ENCODE measurements at places on chromosomes 2 and 18. TPM values are rescaled to one million over a fixed set of nuclear protein-coding genes. Genes with fewer than 3 reads are reported as not detected.

DNA sequence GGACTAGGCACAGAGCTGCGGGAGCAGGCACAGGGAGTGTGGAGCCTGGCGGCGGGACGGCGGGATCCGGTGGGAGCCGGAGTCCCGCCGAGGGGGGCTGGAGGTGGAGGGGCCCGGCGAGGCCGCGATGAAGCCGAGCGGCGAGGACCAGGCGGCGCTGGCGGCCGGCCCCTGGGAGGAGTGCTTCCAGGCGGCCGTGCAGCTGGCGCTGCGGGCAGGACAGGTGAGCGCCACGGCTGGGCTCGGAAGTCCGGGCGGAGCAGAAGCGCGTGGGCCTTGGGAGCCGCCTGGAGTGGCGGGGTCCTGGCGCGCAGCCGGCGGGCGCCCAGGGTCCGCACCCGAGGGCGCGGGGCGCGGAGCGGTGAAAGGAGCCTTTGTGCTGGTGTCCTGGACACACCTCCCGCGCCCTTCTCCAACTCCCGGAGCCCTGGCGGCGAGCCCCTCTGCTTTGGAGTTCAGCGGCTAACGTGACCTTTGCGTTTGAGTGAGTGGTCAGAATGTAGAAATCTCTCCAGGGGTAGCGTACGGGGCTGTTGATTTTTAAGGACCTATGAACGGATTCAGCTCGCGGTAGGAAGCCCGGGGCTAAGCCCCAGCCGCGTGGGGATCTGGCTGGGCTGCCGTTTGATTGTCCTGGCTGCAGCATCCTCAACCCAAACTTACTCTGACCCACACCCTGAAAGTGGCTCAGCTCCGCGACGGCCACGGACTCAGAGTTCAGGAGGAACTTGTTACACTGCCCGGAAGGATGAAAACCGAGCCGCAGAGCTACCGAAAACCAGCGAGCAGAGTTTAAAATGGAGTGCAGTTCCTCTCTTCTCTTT is 448 bp downstream of the IMPA2 start:
- no peaks in the 10 kb centered on the region for H3K36me3 ChIP-seq
- peak overlapping the region; percentile 97 for H3K27ac ChIP-seq
- peak overlapping the region; percentile 96 for H3K4me3 ChIP-seq
- H3K4me1 ChIP-seq = peaks cover 11% of the 10 kb centered on the region

- no peaks in the 10 kb centered on the region for H3K4me1 ChIP-seq
- DNase-seq = no peak
- H3K27me3 ChIP-seq = no peaks in the 10 kb centered on the region
- H3K36me3 ChIP-seq = no peaks in the 10 kb centered on the region
Measured at GRCh38 chr2:98771721-98772524, 41.0 kb upstream of the MGAT4A start.

GRCh38 chr2:200226451-200227426 is 79.8 kb upstream of the SPATS2L start:
- H3K27ac ChIP-seq = no peak overlapping the region
- DNase-seq = no peak
- no peak overlapping the region for H3K4me3 ChIP-seq
- H3K4me1 ChIP-seq = peaks cover 29% of the 10 kb centered on the region

The GULP1 gene
- 28.4 TPM for total RNA-seq

GRCh38 chr2:242040681-242041080 is 171.2 kb downstream of the RTP5 start:
- no peaks in the 10 kb centered on the region for H3K36me3 ChIP-seq
- H3K4me3 ChIP-seq = no peak overlapping the region
- DNase-seq = no peak
- no peaks in the 10 kb centered on the region for H3K4me1 ChIP-seq
- H3K27ac ChIP-seq = no peak overlapping the region
- H3K27me3 ChIP-seq = no peaks in the 10 kb centered on the region

DNA sequence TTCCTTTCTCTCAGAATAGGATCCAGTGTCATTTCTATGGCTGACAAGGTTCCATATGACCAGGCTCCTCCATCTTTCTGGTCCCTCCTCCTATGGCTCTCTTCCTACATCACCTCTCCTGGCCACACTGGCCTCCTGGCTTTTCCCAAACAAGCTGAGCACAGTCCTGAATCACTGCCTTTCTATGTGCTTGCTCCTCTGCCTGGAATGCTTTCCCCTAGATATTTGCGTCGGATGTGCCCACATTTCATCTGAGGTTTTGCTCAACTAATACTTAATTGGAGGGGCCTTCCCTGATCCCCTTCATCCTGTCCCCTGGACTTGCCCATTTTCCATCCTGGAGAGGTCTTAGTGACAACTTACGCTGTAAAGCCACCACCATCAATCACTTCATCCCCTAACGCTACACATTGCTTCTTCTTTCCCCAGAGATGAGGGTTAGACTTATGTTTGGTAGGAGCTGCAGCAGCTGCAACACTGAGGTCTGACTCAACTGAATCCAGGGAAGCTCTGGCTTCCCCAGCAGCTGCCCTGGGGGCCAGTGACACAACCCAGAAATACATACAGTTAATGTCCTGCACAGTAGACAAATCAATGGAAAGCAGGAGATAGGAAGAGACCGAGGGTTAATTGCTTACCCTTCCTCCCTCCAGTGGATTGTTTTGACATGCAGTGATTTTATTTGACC is 42.9 kb downstream of the QPCT start:
- no peak overlapping the region for H3K4me3 ChIP-seq
- H3K27me3 ChIP-seq = no peaks in the 10 kb centered on the region
- H3K4me1 ChIP-seq = peaks cover 8% of the 10 kb centered on the region
- H3K27ac ChIP-seq = no peak overlapping the region
- no peaks in the 10 kb centered on the region for H3K36me3 ChIP-seq

DNA sequence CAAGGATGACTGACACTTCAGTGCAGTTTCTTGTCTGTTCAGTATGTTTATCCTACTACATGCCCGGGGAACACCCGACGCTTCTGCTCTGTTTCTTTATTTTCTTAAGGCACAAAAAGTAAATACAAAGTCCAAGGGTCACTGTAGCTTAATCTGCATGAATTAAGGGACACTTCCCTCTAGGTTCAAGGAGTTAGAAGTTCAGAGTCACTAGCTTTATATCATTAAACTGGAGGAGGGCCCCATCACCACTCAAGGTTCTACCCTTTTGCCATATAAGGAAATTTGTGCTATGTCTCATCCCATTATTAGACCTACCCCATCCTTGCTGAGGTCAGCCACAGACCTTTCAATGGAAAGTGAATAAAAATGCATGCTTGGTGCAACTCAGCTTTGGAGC is 27.6 kb upstream of the RMDN2 start:
- no peak overlapping the region for H3K4me3 ChIP-seq
- no peaks in the 10 kb centered on the region for H3K27me3 ChIP-seq
- H3K27ac ChIP-seq = no peak overlapping the region
- no peak for DNase-seq
- no peaks in the 10 kb centered on the region for H3K36me3 ChIP-seq

The AOX1 gene
- 134 TPM for total RNA-seq

- no peak overlapping the region for H3K27ac ChIP-seq
- no peaks in the 10 kb centered on the region for H3K4me1 ChIP-seq
- H3K4me3 ChIP-seq = no peak overlapping the region
- H3K27me3 ChIP-seq = no peaks in the 10 kb centered on the region
- no peak for DNase-seq
- H3K36me3 ChIP-seq = no peaks in the 10 kb centered on the region
Measured at GRCh38 chr18:46324087-46324955, 220.1 kb downstream of the HAUS1 start.

GRCh38 chr2:61425605-61426155 is 45.2 kb downstream of the USP34 start:
- H3K27me3 ChIP-seq = no peaks in the 10 kb centered on the region
- no peak overlapping the region for H3K27ac ChIP-seq
- no peak overlapping the region for H3K4me3 ChIP-seq
- H3K36me3 ChIP-seq = no peaks in the 10 kb centered on the region

GRCh38 chr2:229235131-229235914 is 35.8 kb downstream of the PID1 start:
- H3K27ac ChIP-seq = no peak overlapping the region
- no peak overlapping the region for H3K4me3 ChIP-seq
- H3K27me3 ChIP-seq = no peaks in the 10 kb centered on the region
- no peak for DNase-seq

The CCDC141 gene
- 4.5 TPM for total RNA-seq

DNA sequence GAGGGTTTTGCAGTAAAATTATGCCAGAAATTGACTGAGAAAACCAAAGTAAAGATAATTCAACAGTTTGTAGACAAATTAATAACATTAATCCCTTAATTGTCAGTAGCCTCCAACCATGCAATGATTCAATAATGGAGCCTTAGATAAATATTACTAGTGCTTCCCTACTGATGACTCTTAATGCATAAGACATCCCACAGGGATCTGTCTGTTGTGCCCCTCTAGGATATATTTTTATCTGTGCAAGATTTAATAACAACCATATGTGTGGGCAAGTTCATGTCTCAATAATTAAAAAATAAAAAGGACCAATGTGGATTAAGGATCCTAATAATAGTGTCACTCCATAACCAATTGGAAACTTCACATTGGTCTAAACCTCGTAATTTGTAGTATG is 230.3 kb upstream of the TCF4 start:
- no peaks in the 10 kb centered on the region for H3K4me1 ChIP-seq
- no peaks in the 10 kb centered on the region for H3K36me3 ChIP-seq
- H3K27ac ChIP-seq = no peak overlapping the region
- H3K27me3 ChIP-seq = no peaks in the 10 kb centered on the region
- no peak overlapping the region for H3K4me3 ChIP-seq

DNA sequence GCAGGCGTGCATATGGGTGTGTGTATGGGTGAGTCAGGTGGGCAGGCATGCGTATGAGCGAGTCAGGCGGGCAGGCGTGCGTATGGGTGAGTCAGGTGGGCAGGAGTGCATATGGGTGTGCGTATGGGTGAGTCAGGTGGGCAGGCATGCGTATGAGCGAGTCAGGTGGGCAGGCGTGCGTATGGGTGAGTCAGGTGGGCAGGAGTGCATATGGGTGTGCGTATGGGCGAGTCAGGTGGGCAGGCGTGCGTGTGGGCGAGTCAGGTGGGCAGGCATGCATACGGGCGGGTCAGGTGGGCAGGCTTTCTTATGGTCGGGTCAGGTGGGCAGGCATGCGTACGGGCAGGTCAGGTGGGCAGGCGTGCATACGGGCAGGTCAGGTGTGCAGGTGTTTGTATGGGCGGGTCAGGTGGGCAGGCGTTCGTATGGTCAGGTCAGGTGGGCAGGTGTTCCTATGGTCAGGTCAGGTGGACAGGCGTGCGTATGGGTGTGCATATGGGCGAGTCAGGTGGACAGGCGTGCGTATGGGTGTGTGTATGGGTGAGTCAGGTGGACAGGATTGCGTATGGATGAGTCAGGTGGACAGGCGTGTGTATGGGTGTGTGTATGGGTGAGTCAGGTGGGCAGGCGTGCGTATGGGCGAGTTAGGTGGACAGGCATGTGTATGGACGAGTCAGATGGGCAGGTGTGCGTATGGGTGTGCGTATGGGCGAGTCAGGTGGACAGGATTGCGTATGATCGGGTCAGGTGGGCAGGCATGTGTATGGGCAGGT is 28.7 kb upstream of the KLF11 start:
- DNase-seq = no peak
- H3K36me3 ChIP-seq = no peaks in the 10 kb centered on the region
- H3K27ac ChIP-seq = no peak overlapping the region
- H3K4me1 ChIP-seq = peaks cover 6% of the 10 kb centered on the region
- H3K4me3 ChIP-seq = no peak overlapping the region

GRCh38 chr2:224976629-224977525 is 65.4 kb downstream of the DOCK10 start:
- DNase-seq = no peak
- no peaks in the 10 kb centered on the region for H3K4me1 ChIP-seq
- H3K27ac ChIP-seq = no peak overlapping the region
- H3K36me3 ChIP-seq = no peaks in the 10 kb centered on the region
- H3K4me3 ChIP-seq = no peak overlapping the region

DNA sequence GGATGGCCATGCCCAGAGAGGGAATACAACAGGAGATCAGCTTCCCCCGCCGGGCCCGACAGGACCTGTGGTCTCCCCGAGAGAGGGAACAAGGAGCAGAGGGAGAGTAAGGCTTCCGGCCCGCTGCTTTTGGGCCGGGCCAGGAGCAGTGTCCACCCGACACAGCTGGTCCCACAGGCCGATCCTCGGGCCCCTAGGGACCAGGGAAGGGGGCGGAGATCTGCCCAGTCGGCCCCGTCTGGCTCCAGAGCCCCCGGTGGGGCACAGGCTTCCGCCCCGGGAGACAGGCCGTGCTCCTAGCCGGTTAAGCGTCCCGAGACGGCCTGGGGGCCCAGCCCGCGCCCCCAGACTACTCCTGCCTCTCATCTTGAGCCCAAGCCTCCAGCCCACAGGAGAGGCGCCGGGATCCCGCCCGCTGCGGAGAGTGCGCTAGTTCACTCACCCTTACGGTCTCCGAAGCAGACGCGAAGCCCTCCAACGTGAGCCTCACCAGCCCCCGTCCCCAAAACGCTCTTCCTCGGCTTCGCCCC is at the start of gene MCFD2:
Gene MCFD2, minus strand, starts transcription at position 526 of the 530 bp plus-strand sequence. CDS start 6,635 bp downstream, outside the sequence.
- H3K27ac ChIP-seq = peak within 1 kb of the TSS; percentile 98
- no peaks in the 10 kb centered on the region for H3K27me3 ChIP-seq
- H3K4me1 ChIP-seq = peaks cover 18% of the 10 kb centered on the region
- peak within 1 kb of the TSS; percentile 95 for H3K4me3 ChIP-seq
- no peak for DNase-seq

DNA sequence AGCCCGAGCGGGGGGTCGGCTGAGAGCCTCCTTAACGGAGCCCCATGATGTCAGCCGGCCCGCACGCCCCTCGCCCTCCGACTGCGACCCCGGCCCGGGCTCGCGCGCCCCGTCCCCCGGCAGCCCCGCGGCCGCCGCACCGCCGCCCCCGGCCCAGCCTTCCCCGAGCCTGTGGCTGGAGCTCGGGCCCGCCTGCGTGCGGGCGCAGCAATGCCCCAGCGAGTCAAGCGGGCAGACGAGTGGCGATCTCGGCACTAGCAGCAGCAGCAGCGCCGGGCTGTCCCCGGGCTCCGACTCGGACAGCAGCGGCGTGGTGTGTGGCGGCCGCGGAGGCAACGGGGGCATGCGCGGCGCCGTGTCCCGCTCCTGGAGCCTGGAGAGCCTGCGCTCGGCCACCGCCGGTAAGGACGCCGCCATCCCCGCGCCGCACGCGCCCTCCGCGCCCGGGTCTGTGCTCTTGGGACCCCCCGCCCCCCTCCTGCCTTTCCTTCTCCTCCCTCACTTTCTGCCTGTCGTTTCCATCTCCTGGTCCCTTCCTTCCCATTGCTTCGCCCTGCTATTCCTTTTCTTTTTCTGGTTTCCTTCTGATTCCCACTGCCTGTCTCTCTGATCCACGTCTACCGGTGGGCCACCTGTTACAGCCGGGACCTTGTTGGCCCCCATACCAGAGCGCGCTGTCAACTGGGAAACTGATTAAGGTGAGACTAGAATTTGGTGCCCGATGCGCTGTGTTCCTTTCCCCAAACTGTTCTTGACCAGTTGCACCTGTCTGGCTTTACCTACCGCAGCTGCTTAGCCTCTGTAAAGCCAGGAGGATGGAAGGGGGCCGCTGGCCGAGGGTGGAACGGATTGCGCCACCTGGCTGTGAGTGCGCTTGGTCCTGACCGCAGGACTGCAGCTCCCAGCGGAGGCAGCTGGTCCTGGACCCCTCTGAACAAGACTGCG is 127.4 kb downstream of the ARHGEF4 start:
- H3K4me3 ChIP-seq = no peak overlapping the region
- H3K27ac ChIP-seq = no peak overlapping the region
- H3K4me1 ChIP-seq = no peaks in the 10 kb centered on the region
- DNase-seq = no peak
